GM04504 (cell line): ENCODE measurements at places on chromosomes 1 and 21.

GRCh38 chr1:51301152-51301843 is 29.1 kb downstream of the TTC39A start:
- no peak for DNase-seq

DNA sequence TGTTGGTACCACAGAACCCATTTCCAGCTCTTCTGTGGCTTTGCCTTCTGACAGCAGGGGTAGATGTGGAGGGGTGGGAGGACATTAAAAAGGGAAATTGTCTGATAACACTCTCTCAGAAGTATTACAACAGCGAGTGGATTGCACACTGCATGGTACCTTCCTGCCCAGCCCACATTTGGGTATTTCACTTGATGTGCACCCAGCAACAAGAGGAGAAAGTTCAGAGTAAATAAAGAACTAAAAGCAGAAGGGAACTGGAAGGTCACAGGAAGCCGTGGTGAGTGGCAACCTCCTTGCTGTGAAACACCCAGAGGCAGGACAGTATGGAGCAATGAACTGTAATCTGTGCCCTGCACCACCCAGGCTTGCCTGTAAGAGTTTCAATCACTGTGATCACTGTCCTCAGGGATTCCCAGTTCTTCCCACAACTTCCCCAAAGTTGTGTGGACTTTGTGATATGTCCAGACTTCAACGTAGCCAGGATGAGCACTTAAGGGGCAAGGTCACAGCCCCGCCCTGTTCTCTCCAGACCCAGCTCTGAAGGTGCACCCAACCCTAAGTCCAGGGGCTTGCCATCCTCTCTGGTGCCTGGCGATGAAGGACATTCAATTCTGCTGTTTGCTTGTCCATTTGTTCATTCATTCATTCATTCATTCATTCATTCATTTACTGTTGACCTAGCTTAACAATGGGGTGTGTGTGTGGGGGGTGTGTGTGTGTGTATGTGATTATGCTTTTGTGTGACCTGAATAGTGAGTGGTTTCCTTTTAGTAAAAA is 18.7 kb upstream of the F5 start:
- DNase-seq = no peak

GRCh38 chr1:181077576-181078242 is 10.8 kb upstream of the IER5 start:
- DNase-seq = no peak

DNA sequence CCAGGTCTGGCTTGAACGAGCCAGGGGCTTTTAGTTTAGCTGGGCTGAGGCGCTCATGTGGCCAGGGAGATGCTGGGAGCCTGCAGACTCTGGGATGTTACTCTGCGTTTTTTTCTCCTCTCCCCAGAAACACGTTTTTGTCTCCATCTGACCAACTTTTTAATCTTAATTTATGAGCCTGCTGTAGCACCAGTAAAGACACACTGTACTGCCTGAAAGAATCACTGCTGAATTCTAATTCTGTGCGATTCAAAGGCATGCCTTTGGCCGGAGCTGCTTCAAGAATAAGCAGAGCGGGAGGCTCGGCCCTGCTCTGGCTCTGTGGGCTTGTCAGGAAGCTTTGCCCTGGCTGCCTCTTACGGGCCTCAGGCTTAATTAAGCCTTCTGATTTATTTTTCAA is 129.5 kb downstream of the CAMTA1 start:
- DNase-seq = no peak

DNA sequence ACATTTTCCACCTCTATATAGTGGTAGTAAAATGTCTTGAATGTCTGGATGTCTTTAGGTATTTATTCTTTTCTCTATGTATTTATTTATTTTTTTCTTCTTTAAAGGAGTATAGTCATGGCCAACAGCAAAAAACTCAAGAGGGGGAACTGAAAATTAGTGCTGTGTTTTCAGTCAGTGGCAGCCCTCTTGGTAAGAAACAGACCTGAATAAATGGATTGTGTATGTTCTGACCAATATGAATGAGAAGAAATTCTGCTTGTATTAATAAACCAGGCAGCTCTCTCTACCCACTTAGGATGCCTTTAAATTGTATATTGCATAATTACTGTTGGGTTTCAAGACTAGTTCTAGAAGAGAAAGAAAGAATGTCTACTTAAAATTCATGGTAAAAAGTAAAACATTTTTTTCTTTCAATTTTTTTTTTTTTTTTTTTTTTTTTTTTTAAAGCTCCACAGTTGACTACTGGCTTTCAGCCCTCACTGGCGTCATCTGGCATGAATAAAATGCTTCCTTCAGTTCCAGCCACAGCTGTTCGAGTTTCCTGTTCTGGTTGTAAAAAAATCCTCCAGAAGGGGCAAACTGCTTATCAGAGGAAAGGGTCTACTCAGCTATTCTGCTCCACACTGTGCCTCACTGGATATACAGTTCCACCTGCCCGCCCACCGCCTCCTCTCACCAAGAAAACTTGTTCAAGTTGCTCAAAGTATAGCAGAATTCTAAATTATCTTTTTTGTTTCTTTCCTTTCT is 101.6 kb downstream of the ZMYM4 start:
- peak; percentile 59 for DNase-seq

- no peak for DNase-seq
Observed at GRCh38 chr1:34850382-34850781, 9.2 kb downstream of the SMIM12 start.

GRCh38 chr1:230069796-230070195 is 2.8 kb downstream of the GALNT2 start:
- no peak for DNase-seq

GRCh38 chr1:239718571-239718970 is 332.2 kb downstream of the CHRM3 start:
- DNase-seq = no peak

DNA sequence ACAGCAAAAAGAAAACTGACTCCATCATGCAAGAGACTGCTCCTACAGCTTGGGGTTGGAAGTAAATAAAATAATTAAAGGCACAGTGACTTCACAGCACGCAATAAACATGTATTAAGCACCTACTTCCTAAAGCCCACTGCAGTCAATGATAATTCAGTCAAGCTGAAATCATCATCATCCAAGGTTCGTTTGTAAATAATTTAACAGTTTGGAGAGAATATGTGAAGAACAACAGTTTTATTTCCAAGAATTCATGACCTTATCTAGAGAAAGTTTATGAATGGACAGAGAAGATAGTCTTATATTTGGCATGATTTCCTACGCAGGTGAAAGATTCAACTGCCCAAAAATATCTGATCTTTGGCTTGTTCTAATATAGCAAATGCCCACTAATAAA is 86.8 kb downstream of the SMYD3 start:
- DNase-seq = no peak

DNA sequence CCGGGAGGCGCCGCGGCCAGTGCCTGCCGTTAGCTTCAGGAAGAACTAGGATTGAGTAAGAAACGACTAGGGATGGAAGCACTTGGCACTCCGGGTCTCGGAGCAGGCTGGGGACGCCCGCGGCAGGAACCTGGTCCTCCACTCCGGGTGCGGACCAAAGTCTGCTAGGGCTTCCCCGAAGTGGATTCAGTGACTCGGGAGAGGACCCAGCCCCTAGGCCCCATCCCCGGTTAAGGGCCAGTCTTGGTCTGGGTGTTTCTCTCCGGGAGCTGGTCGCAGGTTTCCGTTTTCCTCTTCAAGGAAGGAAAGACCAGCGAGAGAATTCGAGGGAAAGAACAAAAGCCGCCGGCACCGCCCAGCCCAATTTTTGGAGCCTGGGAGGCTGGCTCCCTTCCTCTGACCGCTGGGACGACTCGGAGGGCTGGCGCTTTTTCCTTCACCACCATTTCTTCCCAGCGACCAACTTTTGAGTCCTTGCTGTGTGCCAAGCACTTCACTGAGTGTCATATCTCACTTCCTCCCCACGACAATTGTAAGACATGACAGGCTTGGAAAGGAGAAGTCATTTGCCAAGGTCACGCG is 16.8 kb upstream of the STMN1 start:
- DNase-seq = no peak

DNA sequence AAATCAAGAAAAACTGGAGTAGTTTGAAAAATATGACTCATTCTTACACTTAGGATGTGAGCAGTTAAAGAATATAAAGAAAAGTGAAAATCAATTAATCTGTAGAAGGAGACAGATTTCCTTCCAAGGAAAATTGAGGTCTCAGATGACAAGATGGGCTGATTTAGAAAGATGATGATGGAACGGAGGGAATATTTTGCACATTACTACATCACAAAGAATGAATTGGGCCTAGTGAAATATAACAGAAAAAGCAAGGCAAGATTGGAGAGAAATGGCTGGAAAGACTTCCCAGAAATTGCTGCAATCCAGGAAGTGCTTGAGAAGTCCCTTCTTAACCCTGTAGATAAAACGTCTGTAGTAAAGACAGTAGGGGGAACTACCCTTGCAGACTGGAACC is 169.1 kb upstream of the SYT6 start:
- no peak for DNase-seq

- DNase-seq = peak; percentile 32
Observed at GRCh38 chr1:204837440-204838084, 33.1 kb upstream of the NFASC start.

DNA sequence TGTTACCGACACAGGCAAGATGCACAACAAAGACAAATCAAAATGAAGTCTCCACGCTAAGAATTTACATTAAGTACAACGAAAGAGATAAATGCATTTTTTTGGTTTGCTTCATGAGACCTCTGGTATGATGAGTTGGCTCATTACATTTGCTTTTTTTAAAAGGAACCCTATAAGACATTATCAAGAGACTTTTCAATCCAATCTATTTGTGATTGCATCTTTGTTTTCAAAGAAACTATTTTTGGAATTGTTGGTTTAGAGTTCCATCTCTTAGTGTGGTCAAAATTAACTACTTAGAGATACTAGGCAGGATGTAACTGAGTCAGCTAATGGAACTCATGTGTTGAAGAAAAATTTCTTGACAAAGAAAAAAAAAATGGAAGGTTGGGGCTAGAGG is 200.1 kb downstream of the ZC3H11B start:
- DNase-seq = peak; percentile 27

DNA sequence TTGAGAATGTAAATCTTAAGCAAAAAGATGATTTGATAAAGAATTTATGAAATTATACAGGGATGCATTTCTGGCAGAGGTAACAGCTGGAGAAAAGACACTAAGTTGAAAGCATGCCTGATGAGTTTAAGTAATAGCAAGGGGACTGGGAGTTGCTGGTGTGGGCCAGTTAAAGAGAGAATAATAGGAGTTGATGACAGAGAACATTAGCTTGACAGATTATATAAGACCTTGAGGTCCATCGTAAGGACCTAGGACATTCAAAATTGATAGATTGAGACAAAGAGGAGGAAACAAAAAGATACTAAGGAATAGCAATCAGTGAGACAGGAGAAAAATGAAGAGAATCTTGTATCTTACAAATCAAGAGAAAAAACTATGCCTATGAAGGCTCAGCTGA is 84.7 kb upstream of the TMPRSS15 start:
- DNase-seq = no peak

DNA sequence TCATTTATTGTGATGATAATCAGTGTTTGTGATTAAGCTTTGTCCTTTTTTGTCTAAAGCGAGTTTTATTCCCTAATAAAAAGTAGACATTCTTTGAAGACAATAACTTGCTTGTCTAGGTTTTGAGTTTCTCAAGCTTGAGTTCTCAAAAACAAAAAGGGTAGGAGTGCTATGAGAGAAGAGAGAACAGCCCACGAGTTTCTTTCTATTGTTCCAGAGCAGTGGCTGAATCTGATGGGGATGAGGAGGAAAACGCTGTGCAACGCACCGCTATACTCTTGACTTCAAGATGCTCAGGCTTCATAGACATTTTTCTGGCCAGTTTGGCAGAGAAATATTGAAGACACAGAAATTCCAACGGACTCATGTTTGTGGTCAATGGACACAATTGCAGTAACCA is 669.8 kb upstream of the B3GALT2 start:
- no peak for DNase-seq

DNA sequence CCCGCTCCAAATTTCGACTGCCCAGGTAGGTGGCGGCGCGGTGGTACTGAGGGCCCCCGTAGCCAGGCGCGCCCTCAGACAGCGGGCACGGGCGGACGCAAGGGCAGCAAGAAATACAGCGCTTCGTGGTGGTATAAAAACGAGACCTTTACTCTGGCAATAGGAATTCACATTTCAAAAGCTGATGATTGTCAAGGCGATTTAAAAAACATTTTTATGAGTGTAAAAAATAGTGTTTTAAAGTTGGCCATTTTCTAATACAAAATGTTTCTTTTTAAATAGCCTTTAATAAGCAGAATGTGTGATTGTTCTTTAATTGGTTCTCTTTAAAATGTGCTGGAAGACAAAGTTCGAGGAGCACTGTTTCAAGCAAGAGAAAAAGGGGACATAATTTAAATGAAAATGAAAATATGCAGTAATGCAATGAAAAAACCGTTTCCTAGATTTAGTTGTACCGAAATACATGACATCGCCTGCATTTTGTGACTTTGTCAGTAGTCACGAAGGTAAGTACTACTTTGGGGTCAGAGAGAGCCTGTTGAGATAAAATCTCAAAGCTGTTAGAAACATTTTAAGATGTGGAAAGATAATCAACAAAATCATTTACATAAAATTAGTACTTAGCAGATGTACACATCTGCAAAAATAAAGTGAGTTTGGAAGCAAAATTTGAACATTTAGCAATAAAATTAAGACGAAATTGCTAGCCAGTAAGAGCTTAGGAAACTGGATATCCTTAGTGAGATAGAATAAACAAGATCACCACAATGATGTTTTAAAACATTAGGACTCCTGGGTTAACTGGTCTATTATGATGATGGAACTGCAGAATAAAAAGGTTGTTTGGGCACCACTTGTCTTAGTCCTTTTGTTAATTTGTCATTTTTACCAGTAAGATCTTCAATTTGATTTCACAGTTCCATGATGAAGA is 1.1 kb upstream of the PSMG1 start:
- DNase-seq = no peak

- no peak for DNase-seq
Observed at GRCh38 chr21:43189936-43190335, 21.1 kb downstream of the CRYAA start.

GRCh38 chr1:65722461-65722860 is 70.2 kb upstream of the PDE4B start:
- DNase-seq = no peak

DNA sequence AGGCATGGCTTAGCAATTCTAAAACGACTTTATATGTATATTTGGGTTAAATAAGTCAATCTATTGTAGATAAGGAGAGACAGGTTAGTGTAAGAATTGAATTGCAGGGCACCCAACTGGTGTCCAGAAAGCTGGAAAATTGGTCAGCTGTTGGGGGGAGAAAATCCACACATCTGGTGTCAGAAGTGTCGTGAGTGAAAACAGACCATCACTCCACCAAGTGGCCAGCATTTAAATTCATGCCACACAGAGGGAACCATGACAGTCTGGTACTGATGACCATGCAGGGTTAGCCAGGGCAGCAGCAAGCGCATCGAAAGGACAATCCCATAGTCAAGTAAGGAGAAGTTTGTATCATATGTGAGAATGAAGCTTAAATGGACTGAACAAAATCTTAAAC is 11.7 kb downstream of the LAX1 start:
- DNase-seq = no peak

GRCh38 chr1:17687145-17687544 is 68.0 kb upstream of the ACTL8 start:
- DNase-seq = no peak

DNA sequence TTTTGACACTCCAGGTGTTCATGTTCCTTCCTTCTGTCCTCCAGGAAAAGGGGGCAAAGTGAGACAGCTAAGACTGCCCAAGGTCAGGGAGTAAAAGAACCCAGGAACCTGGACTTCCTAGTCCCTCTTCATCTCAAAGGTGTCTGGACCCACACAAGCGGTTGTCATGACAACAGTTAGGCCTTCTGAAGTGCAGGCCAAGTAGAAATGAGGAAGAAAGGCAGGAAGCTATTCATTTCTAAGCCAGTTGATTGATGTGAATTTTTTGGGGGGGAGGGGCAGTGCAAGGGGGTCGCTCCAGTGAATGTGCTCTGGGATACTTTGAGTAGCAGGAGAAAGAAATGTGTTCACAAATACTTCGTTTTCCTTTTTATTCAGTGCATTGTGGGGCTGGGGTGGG is 114.3 kb downstream of the NAV1 start:
- DNase-seq = no peak
